Stomach (tissue), 19 donors: ENCODE measurements at places on chromosomes 13 and 19. TPM values are rescaled to one million over a fixed set of nuclear protein-coding genes. Genes with fewer than 3 reads are reported as not detected.
A peak's percentile ranks its signal among the peaks of the same experiment; 100 is the strongest.

DNA sequence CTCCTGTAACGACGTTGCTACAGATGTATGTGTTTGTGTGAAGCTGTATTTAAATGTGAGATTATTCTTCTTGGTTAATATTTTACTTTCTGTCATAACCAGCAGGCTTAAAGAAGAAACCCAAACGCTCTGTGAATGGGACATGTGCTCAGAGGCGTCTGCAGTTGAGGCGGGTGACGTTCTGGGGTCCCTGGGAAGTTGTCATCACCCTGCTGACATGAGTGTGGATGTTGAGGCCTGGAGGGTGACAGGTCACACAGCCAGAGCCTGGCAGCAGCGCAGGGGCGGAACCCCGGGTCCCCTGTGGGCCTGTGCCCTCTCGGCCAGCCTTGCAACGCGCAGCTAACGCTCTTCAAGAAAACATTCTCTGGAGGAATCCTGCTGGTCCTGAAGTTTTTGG, 16.6 kb downstream of the RASA3 start:
- H3K4me3 ChIP-seq: no peak overlapping the region
- no peak for DNase-seq
- peaks cover 37% of the 10 kb centered on the region for H3K4me1 ChIP-seq
- H3K27ac ChIP-seq: peak overlapping the region; percentile 52
- no peaks in the 10 kb centered on the region for H3K36me3 ChIP-seq

DNA sequence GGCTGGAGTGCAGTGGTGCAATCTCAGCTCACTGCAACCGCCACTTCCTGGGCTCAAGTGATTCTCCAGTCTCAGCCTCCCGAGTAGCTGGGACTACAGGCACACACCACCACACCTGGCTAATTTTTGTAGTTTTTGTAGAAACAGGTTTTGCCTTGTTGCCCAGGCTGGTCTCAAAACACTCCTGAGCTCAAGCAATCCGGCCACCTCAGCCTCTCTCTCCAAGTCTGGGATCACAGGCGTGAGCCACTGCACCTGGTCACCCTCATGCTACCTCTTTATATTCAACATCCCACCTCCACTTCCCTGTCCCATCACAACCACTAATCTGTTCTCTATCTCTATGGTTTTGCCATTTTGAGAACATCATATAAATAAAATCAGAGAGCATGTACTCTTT, 155.7 kb downstream of the PTPRS start:
- no peaks in the 10 kb centered on the region for H3K4me1 ChIP-seq
- no peak overlapping the region for H3K4me3 ChIP-seq
- H3K27ac ChIP-seq: no peak overlapping the region

GRCh38 chr19:48967346-48968178, 2.5 kb downstream of the FTL start:
- H3K4me1 ChIP-seq: peaks cover 48% of the 10 kb centered on the region
- peaks cover 64% of the 10 kb centered on the region for H3K36me3 ChIP-seq
- peak overlapping the region; percentile 77 for H3K4me3 ChIP-seq
- peak; percentile 67 for DNase-seq
- peak overlapping the region; percentile 97 for H3K27ac ChIP-seq

DNA sequence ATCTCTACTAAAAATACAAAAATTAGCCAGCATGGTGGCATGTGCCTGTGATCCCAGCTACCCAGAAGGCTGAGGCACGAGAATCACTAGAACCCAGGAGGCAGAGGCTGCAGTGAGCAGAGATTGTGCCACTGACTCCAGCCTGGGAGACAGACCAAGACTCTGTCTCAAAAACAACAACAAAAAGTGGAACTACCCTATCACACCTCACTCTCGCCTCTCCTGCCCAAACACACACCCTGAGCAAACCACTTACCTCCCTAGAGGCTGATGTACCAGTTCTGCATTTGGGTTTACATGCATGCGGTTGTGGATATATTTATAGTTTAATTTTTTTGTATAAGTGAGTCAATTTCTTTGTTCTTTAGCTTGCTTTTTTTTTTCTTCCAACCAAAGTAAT, 7.7 kb upstream of the PTOV1 start:
- no peak overlapping the region for H3K4me3 ChIP-seq
- peaks cover 28% of the 10 kb centered on the region for H3K36me3 ChIP-seq
- H3K27ac ChIP-seq: no peak overlapping the region
- DNase-seq: no peak
- H3K27me3 ChIP-seq: no peaks in the 10 kb centered on the region

GRCh38 chr13:64855506-64855905, 2374.6 kb downstream of the PCDH9 start:
- DNase-seq: peak; percentile 46
- no peaks in the 10 kb centered on the region for H3K36me3 ChIP-seq
- no peak overlapping the region for H3K4me3 ChIP-seq
- no peaks in the 10 kb centered on the region for H3K4me1 ChIP-seq
- H3K27ac ChIP-seq: no peak overlapping the region

- peaks cover 27% of the 10 kb centered on the region for H3K4me1 ChIP-seq
- H3K27ac ChIP-seq: no peak within 1 kb of the TSS
- peak within 1 kb of the TSS; percentile 26 for H3K4me3 ChIP-seq
These were observed at the start of gene UNC13A for GRCh38 chr19:17687857-17688784. Gene UNC13A (minus strand): TSS chr19:17688354. CDS start chr19:17688199, 155 bp downstream.

- H3K36me3 ChIP-seq: no peaks in the 10 kb centered on the region
- H3K4me1 ChIP-seq: no peaks in the 10 kb centered on the region
- H3K4me3 ChIP-seq: no peak overlapping the region
These were observed 175.8 kb downstream of the TDRD3 start for GRCh38 chr13:60572855-60573254.

DNA sequence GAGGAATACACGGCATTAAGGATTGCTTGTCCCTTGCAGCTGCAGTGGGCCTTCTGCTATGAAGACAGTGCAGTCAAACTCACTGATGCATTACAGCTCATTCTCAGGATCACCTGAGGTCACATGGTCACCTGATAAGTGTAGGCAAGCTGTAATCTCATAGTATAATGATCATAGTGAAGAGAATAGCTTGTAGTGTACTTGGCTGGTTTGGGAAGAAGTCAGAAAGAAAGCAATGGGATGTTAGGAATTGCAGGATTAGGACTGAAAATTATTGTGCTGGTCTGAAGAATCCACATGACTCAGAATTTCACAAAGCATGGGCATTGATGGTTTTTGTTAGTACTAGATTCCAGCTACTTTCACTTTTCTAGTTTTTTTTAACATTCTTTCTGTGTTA, 76.7 kb downstream of the MBNL2 start:
- no peak overlapping the region for H3K4me3 ChIP-seq
- DNase-seq: no peak
- no peak overlapping the region for H3K27ac ChIP-seq
- H3K36me3 ChIP-seq: no peaks in the 10 kb centered on the region
- H3K4me1 ChIP-seq: peaks cover 27% of the 10 kb centered on the region

DNA sequence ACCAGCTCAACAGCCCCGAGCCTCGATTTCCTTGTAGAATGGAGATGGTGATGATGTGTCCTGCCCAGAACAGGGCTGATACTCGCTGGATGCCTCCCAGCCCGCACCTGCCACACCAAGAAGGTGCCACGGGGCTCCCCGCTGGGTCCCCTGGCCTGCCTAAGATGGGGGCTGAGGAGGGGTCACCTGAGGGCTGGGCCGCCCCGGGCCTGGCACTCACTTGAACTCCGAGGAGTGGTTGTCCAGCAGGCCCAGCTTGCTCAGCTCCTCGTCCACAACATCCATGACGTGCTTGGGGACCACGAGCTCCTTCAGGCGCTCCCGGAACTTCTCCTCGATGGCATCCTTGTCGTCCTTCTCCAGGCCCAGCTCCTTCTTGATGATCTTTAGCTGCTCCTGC, 14.4 kb downstream of the LONP1 start:
- no peak overlapping the region for H3K4me3 ChIP-seq
- no peaks in the 10 kb centered on the region for H3K27me3 ChIP-seq
- H3K36me3 ChIP-seq: peaks cover 96% of the 10 kb centered on the region
- DNase-seq: no peak
- H3K4me1 ChIP-seq: no peaks in the 10 kb centered on the region

GRCh38 chr13:59038824-59039223, 1124.9 kb downstream of the DIAPH3 start:
- H3K27ac ChIP-seq: no peak overlapping the region
- H3K4me1 ChIP-seq: no peaks in the 10 kb centered on the region
- H3K36me3 ChIP-seq: no peaks in the 10 kb centered on the region
- no peaks in the 10 kb centered on the region for H3K27me3 ChIP-seq
- no peak overlapping the region for H3K4me3 ChIP-seq
- DNase-seq: peak; percentile 38

DNA sequence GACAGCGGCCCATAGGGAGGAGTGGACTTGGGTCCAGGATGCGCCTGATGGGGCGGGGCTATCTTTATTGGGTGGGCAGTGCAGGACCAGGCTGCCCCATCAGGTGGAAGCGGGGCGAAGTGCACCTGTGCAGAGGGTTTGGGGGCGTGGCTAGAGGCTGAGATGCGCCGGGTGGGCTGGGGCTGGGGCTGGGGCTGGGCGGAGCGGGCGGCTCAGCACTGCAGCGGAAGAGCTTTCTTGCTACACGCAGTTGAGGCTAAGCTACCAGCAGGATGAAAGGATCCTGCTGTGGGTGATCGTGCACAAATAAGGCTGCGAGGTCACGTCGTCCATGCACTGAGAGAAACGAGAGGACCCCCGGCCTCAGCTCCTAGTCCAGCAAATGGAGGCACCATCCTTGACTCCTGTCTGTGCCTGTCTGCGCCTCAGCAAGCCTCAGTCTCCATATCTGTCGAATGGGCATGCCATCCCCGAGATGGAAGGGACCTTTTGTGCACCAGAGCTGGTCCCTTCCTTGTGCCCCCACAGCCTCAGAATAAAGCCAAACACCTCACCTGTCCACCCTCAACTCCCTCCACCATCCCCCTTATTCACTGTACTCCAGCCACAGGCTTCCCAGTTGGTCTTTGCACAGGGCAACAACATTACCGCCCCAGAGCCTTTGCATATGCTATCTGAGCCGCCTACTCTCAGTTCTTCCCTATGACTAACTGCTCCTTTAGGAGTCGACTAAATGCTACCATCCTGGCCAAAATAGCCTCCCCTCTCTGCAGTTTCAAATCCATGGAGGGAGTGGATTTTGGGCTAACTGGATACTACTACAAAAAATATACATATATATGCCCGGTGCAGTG, 21.0 kb upstream of the HOMER3 start:
- H3K36me3 ChIP-seq: no peaks in the 10 kb centered on the region
- no peak for DNase-seq
- H3K4me3 ChIP-seq: no peak overlapping the region
- H3K27ac ChIP-seq: no peak overlapping the region
- H3K27me3 ChIP-seq: no peaks in the 10 kb centered on the region

GRCh38 chr19:50501568-50502475, 9.2 kb downstream of the JOSD2 start:
- peaks cover under 1% of the 10 kb centered on the region for H3K4me1 ChIP-seq
- peaks cover 11% of the 10 kb centered on the region for H3K36me3 ChIP-seq
- DNase-seq: no peak
- no peaks in the 10 kb centered on the region for H3K27me3 ChIP-seq
- no peak overlapping the region for H3K27ac ChIP-seq

GRCh38 chr13:112752711-112753541, 63.1 kb downstream of the ATP11A start:
- DNase-seq: peak; percentile 44
- H3K36me3 ChIP-seq: no peaks in the 10 kb centered on the region
- H3K4me3 ChIP-seq: no peak overlapping the region
- H3K27ac ChIP-seq: no peak overlapping the region

GRCh38 chr19:44590245-44591059, 22.9 kb upstream of the IGSF23 start:
- H3K4me1 ChIP-seq: peaks cover 53% of the 10 kb centered on the region
- H3K36me3 ChIP-seq: no peaks in the 10 kb centered on the region
- H3K27me3 ChIP-seq: no peaks in the 10 kb centered on the region

GRCh38 chr13:23957981-23958380, 60.7 kb upstream of the C1QTNF9B start:
- no peaks in the 10 kb centered on the region for H3K4me1 ChIP-seq
- H3K4me3 ChIP-seq: no peak overlapping the region
- DNase-seq: no peak
- no peak overlapping the region for H3K27ac ChIP-seq

GRCh38 chr13:79401259-79402070, 4.6 kb downstream of the RBM26 start:
- peaks cover 25% of the 10 kb centered on the region for H3K36me3 ChIP-seq
- no peak for DNase-seq
- H3K27ac ChIP-seq: no peak overlapping the region
- no peak overlapping the region for H3K4me3 ChIP-seq
- H3K27me3 ChIP-seq: no peaks in the 10 kb centered on the region

- H3K4me1 ChIP-seq: peaks cover 4% of the 10 kb centered on the region
- H3K4me3 ChIP-seq: no peak overlapping the region
- no peaks in the 10 kb centered on the region for H3K27me3 ChIP-seq
- H3K27ac ChIP-seq: no peak overlapping the region
- H3K36me3 ChIP-seq: no peaks in the 10 kb centered on the region
- no peak for DNase-seq
These were observed 19.3 kb downstream of the PLPP2 start for GRCh38 chr19:271856-272255.

DNA sequence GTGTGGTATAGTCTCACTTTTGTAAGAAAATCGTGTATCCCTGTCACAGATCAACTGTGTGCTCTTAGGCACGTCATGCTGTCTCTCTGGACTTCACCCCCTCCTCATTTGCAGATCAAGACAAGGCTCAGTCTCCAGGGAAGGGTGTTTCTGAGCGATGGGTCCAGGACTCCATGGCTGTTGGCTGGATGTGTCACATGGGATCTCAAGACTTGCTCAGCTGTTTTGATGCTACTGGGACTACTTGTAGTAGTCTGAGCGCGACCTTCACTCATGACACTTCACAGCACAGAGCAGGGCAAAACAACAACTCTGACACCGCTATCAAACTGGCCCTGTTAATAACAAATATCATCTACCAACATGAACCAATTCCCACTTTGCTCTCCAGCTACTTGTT, 36.2 kb downstream of the SMAD9 start:
- no peaks in the 10 kb centered on the region for H3K4me1 ChIP-seq
- H3K4me3 ChIP-seq: no peak overlapping the region
- H3K27me3 ChIP-seq: no peaks in the 10 kb centered on the region
- no peak overlapping the region for H3K27ac ChIP-seq

DNA sequence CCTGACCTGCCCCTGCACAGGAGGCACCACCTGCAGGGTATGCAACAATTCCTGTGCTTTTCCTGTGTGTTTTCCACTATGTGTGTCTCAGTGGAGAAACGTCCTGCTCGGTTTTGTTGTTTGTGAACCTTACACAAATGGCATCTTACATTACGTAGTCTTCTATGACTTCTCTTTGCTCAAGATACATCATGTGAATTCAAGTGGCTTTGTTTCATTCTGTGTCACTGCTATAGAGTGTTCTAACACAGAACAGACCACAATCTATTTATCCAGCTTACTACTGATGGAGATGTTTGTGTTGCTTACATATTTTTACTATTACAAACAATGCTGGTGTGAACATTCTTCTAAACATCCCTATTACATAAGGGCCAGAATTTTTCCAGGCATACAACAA, 97.7 kb downstream of the ANKRD10 start:
- no peak for DNase-seq
- no peak overlapping the region for H3K4me3 ChIP-seq
- no peaks in the 10 kb centered on the region for H3K36me3 ChIP-seq
- H3K27ac ChIP-seq: no peak overlapping the region
- peaks cover 11% of the 10 kb centered on the region for H3K27me3 ChIP-seq

GRCh38 chr13:98108341-98108740, 34.6 kb upstream of the FARP1 start:
- H3K4me3 ChIP-seq: no peak overlapping the region
- H3K4me1 ChIP-seq: no peaks in the 10 kb centered on the region
- no peak overlapping the region for H3K27ac ChIP-seq
- no peaks in the 10 kb centered on the region for H3K36me3 ChIP-seq

LRG1 gene
- polyA plus RNA-seq: 2.1 TPM

FSD1 gene
- 1.3 TPM for polyA plus RNA-seq

VSTM2B gene
- polyA plus RNA-seq: not detected

ISYNA1 gene
- polyA plus RNA-seq: 39.7 TPM

C5AR1 gene
- 3.5 TPM for polyA plus RNA-seq

VWA8 gene
- 4.0 TPM for polyA plus RNA-seq

CYP4F8 gene
- not detected for polyA plus RNA-seq

PRR12 gene
- 3.1 TPM for polyA plus RNA-seq

ADAMTSL5 gene
- polyA plus RNA-seq: 5.6 TPM

CEACAM8 gene
- polyA plus RNA-seq: 0.12 TPM

KLK6 gene
- not detected for polyA plus RNA-seq

ADAMTS10 gene
- polyA plus RNA-seq: 6.6 TPM
